Ureter (tissue), 1 donor: ENCODE measurements at places on chromosomes 3 and 15. TPM values are rescaled to one million over a fixed set of nuclear protein-coding genes. Genes with fewer than 3 reads are reported as not detected.

Gene ALS2CL
- 64.5 TPM for total RNA-seq

Gene LSAMP
- total RNA-seq, result 7.3 TPM

Gene ATP13A5
- total RNA-seq, result not detected

Gene CHCHD4
- 11.2 TPM for total RNA-seq

Gene AGBL1
- not detected for total RNA-seq

Gene SENP8
- 5.3 TPM for total RNA-seq

DNA sequence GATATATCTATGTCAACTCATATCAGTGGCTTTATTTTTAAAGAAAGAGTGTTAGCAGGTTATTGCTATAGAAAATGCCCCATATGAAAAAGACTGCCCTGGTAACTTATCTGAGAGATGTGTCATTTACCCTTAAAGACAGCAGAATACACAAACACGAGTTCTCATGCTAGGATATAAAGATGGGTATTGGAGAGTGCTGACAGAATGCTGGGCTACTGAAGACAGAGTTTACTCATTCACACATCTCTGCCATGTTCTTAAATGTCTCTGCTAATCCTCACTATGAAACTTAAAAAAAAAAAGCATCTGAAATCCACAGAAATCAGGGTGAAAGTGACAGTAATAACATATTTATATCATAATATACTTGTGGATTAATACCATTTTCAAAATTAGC lies 126.7 kb downstream of the FOXP1 start:
- no peak for DNase-seq

GRCh38 chr3:31106912-31107311 lies 212.5 kb upstream of the GADL1 start:
- DNase-seq, result no peak

- no peak for DNase-seq
Observed at GRCh38 chr3:134998855-134999254, 203.8 kb downstream of the EPHB1 start.

DNA sequence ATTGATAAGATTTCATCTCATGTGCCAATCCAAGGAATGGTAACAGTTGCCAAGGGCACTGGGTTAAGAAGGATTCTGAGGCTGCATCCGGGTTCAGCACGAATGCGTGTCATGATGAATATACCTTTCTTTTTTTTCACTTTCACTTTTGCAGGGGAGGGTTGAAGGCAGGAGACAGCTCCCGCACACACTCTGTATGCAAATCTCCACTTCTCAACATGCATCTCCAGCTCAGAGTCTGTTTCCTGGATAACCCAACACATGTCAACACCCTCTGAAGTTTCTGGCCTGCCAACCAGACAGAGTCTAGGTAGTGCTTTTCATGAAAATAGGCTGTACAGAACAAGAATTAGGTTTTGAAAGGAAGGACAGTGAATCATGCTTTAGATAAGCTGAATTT lies 21.6 kb downstream of the B4GALT4 start:
- no peak for DNase-seq

DNA sequence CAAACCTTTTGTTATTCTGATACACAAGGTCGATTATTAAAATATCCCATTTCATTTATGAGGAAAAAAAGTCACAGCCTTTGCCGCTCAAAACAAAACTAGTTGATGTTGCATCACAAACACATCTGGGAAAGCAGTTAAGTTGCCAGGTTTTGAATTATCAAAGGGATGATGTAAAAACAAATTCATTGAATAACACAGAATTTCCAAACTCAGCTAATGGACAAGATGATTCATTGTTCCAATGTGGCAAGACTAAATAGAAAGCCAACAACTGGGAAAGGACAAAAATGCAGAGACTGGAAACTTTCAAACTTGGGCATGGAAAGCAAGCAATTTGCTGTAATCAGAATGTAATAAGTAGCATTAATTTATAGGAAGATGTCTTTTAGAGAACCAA lies 610.0 kb upstream of the ZNF385D start:
- DNase-seq, result no peak

DNA sequence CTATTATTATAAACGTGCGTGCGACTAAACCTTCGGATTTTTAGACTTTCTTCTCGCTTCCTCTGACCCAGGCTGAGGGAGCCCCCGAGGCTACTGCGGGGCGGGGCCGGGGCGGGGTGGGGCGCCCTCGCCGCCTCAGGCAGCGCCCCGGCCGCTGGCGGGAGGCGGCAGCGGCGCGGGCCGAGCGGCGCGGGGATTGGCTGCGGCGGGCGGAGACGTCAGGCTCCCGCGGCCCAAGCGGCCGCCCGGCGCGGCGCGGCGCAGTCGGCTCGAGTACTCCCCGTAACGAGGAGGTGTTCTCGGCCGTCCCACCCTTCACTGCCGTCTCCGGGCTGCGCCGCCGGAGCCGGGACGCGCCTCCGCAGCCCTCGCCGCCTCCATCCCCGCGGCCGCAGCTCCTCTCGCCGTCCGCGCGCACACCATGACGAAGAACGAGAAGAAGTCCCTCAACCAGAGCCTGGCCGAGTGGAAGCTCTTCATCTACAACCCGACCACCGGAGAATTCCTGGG lies at the start of gene ATP1B3:
ATP1B3 (plus strand) TSS at position 263 of the 510 bp plus-strand sequence; CDS start at position 422, 159 bp downstream.
- DNase-seq, result peak; percentile 85

DNA sequence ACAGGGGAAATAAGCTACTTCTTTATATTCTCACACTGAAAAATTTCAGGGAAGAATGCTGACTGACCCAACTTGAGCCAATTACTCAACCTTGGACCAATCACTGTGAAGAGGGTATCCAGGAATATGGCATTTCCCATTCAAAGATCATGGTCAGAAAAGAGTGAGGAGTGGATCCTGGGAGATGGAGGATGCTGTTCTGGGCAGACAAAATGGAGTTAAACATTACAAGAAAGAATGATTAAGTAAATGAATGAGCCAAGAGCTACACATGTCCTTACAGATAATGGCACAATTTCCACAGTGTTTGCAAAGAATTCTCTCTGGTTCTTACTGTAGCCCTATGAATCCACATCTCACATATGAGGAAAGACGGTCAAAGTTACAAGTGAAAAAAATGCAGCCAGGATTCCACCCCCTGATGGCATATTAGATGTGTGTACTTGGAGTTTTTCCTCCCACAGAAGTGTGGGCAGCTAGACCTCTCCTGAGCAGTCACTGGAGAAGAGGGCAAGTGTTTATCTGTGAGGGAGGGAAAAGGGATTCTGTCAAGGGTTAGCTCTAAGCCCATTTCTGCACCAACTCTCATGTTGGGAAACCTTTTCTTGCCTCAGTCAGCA lies 33.8 kb downstream of the AMOTL2 start:
- DNase-seq, result no peak

GRCh38 chr3:76436894-76437293 lies 603.0 kb upstream of the ROBO2 start:
- DNase-seq, result no peak

DNA sequence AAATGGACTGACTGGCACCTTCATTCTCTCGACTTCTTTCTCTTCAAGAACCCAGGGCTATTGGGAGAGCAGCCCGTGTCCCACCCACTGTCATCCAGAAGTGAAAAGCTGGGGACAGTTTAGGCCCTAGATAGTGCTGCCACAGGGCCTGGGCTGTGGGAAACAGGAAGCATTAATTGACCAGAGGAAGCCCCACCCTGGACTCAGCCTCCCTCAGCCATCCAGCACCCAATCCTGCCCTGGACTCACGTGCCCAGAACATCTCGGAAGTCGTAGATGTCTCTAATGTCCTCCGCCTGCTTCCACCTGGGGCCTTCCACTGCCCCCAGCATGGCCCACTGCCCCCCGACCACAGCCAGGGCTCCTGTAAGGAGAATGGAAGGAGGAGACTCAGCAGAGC lies 2.3 kb downstream of the CAMK1 start:
- DNase-seq, result no peak

DNA sequence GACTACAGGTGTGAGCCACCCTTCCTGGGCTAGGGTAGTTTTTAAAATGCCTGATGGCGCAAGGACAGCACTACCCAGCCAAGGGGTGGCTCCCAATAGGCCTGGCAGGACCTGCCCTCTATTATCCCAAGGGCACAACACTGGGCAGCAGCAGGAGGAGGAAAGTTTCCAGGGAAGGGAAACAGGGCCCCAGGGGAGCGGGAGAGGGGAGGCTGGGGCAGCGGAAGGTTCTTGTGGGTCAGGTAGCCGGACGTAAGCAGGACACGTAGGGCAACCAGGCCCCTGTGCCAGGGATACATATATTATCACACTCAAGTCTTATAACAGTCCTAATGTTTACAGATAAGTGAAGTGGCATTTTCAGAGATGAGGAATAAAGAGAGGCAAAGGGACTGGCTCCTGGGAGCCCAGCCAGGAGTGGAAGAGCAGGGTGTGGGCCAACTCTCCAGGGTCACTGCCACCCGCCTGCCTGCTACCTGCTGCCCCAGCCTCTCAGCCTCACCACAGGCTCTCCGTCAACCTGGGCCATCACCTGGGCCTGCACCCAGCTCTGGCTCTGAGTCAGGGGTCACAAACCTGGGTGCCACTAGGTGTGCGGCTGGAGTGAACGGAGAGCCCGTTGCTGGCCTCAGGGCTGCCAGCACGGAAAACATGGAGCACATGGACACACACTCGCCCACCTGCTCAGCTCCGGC lies 73.2 kb upstream of the SNRPA1 start:
- no peak for DNase-seq
